Activated T-helper 1 cell treated with anti-CD3 and anti-CD28 coated beads, Interleukin-2, amount 50 U/mL, for 16 hours (primary cell): ENCODE measurements at places on chromosomes 5 and 9.

GRCh38 chr5:132243366-132243977 is 14.0 kb upstream of the PDLIM4 start:
- no peak for DNase-seq

GRCh38 chr5:16849775-16850174 is 86.3 kb downstream of the MYO10 start:
- DNase-seq, result no peak

DNA sequence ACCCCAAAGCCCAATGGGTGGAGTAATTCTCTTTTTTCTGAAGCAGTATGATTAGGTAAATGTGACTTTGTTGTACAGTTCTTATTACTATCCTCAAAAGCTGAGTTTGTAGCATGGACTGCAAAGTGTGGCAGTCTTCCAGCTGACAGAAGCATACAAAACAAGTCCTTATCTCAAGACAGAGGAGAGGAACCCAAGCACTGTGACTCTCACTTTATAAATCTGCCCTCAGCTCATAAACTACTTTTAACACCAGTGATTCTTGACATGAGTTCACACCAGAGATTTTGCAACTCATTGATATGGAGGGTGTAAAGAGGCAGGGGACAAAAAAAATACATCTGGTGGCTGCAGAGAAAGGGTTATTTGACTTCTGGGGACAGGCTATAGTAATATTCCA is 251.6 kb downstream of the NTRK2 start:
- no peak for DNase-seq

GRCh38 chr5:37786862-37787519 is 52.9 kb downstream of the GDNF start:
- DNase-seq, result no peak

GRCh38 chr5:92907938-92908606 is 672.9 kb downstream of the NR2F1-AS1 start:
- no peak for DNase-seq

DNA sequence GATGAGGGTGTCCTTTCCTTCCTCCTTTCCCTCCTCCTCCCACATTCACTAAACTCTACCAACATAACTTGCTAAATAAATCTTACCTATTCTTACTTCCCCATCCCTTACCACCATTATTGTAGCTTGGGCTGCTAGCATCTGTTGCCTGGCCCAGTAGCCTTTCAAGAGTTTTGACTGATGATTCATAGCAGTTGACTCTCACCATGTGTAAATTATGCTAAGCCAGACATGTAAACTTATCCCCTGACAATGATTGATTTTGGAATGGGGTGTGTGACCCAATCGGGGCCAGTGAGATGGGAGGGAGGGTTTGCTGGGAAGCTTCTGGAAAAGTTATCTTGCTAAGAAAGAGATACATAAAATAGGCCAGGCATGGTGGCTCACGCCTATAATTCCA is 161.8 kb upstream of the SPRY4 start:
- no peak for DNase-seq

DNA sequence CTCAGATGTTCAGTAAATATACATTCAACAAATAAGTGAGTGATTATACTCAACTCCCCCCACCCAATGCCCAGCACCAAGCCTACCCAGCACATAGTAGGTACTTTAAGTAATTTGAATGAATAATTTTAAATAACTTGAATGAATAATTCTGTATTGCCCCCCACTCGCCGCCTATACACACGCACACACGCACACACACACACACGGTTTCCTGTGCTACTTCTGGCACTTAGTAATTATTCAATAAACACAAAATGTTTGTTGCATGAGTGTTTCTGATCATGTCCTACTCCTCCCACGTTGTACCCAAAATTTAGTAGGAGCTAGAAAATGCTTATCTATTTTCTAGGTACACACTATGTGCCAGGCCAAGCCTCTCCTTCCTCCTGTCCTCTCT is 16.2 kb downstream of the PCDH12 start:
- no peak for DNase-seq

DNA sequence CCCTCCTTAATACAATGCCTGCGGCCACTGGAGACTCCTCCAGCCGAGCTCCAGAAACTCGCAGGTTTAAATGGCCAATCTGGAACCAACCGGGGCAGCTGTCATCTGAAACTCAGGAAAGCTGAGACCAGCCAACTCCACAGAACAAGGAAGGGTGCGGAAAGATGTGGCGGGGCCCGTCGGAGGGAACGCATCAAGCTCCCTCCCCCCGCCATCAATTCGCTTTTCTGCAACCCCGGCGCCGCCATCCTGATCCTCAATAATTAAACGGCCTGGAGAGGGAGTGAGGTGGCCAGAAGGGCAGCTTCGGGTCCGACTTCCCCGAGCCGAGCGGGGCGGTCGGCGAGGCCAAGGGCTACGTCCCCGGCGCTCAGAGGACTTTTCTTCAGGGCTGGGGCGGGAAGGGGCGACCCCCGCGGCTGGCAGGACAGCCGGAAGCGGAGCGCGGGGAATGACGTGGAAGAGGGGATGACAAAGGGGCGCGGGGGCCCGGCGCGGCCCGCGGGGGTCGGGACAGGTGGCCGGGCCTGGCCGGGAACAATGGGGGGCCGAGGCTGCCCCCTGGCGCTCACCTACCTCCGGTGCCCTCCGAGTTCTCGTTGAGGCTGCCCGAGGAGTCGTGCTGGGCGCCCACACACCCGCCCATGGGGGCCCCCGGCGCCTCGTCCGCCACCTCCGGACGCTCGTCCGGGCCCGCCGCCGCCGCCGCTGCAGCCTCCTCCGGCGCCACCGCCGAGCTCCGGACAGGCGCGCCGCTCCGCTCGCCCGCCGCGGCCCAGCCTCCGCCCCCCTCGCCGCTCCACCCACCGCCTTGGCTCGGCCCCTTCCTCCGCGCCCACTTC is at the start of gene UBTD2:
UBTD2 (minus strand) TSS at position 745 of the 842 bp plus-strand sequence; CDS start at position 646, 99 bp downstream.
- DNase-seq, result peak; percentile 49
